Stomach (tissue), 19 donors: ENCODE measurements at places on chromosomes 13 and 19. TPM values are rescaled to one million over a fixed set of nuclear protein-coding genes. Genes with fewer than 3 reads are reported as not detected.

GRCh38 chr13:25170554-25171111, 1.5 kb downstream of the AMER2 start:
- no peak for DNase-seq

DNA sequence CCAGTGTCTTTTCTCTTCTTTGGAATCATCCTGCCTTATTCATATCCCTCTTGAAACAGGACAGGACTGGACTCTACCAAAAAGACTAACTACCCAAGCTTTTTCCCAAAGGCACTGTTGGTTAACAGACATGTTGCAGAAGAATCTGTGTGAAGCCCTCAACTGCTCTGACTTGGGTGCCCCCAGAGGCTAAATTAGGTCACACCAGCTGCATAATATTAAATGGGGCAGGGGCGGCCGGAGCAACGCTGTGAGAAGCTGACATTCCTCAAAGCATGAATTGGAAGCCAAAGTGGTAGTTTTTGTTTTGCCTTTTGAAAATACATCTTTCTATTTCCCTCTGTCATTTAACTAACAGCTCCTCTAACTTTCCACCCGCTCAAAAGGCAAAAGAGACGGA, 185.9 kb downstream of the LHFPL6 start:
- DNase-seq = no peak

GRCh38 chr13:97911311-97912138, 42.0 kb upstream of the IPO5 start:
- DNase-seq = no peak

GRCh38 chr19:12884926-12885748, 1.9 kb downstream of the KLF1 start:
- peak; percentile 92 for DNase-seq

DNA sequence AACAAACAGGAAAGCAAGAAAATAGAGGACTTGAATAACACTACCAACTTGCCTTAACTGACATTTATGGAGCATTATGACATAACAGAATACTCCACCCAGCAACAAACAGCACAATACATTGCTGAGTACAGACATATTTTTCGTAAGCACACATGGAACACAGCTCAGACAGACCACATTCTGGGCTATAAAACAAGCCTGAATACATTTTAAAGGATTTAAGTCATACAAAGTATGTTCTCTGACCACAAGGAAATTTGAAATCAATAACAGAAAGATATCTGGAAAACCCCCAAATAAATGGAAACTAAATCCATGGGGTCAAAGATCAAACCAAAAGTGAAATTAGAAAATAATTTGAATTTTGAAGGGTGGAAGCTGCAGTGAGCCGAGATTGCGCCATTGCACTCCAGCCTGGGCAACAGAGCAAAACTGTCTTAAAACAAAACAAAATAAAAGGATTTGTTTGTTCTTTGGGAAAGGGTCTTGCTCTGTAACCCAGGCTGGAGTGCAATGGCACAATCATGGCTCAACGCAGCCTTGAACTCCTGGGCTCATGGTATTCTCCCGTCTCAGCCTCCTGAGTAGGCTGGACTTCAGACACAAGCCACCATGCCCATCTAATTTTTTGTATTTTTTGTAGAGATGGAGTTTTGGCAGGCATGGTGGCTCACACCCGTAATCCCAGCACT, 5.6 kb downstream of the ZDHHC20 start:
- no peak for DNase-seq

- no peak for DNase-seq
Measured at GRCh38 chr19:31269425-31270127, 79.7 kb downstream of the TSHZ3 start.

- DNase-seq = peak; percentile 73
Measured at GRCh38 chr19:3618144-3618810, 8.3 kb downstream of the CACTIN start.

DNA sequence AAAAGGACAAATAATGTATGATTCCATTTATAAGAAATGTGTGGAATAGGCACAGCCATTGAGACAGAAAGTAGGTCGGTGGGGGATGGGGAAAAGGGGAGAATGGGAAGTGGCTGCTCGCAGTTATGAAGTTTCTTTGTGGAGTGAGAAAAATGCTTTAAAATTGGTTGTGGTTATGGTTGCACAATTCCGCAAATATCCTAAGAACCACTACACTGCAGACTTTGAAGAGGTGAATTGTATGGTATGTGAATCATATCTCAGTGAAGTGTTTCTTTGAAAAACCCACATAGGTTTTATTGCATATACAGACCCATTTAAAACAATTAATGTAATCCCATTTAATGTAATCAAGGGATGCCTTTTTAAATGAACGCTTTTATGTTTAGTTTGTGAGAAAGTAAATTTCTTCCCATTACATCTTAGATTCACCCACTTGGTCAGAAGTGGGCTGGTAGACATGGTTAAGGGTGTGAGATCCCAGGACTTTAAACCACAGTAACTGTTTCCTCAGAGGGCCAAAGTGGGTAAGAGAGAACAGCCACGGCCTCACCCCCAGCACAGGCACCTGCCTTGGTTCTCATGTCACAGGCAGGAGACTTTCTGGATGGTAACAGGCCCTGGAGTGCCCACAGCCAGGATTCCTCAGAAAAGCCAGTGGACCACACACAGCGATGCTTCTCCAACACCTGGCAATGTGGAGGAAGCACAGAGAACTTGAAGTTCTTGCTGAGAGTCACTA, 119.3 kb upstream of the GJB6 start:
- no peak for DNase-seq

DNA sequence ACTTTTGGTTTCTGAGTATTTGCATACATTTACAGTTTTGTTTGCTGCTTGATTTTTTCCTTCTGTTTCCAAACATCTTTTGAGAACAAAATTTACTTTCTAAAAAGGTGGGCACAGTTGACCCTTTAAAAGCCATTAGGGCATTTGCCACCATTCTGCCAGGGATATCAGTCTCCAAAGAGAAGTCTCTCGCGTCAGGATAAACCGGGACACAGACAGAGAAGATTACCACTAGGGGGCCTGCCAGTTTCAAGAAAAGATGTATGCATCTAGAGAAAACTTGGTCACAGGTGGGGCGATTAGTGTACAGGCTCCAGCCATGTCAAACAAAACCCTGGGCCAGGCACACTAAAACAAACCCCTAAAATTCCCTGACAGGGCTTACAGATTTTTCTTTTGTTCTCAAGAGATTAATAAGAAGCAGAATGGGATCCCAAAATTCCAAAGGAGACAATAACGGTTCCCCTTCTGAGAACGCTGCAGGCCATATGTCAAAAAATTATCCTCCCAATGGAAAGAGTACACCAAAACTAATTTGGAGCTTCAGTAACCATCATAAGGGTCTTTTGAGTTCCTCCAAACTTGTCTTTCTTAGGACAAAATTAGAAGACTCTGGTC, 10.7 kb upstream of the PABPC3 start:
- DNase-seq = peak; percentile 55

ONECUT3 gene
- 0.37 TPM for total RNA-seq

SIGLEC9 gene
- total RNA-seq = 13.9 TPM

KCNN4 gene
- total RNA-seq = 222 TPM
